ENCODE measurements at places on chromosomes 2 and 18. TPM values are rescaled to one million over a fixed set of nuclear protein-coding genes. Genes with fewer than 3 reads are reported as not detected.

- no peaks in the 10 kb centered on the region for H3K27me3 ChIP-seq
- H3K27ac ChIP-seq, result no peak overlapping the region
- no peak for DNase-seq
- no peak overlapping the region for H3K4me3 ChIP-seq
- H3K4me1 ChIP-seq, result no peaks in the 10 kb centered on the region
- H3K36me3 ChIP-seq, result no peaks in the 10 kb centered on the region
Measured at GRCh38 chr18:27845897-27846296, 331.0 kb downstream of the CDH2 start.

DNA sequence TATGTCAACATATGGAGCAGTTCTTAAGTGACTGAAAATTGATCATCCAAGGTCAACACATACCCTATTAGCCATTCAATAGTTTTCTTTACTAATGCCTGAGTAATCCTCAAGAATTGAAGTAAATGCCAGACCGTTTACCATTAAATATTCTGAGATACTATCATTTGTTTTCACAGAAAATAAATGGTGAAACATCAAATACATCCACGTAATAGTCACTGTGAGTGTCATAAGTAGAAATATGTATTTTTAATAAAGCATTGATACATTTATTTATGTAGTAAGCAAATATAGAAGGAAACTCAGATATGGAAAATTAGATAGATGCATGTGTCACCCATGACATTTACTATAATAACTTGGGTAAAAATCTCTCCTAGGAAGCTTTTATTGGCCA is 927.8 kb upstream of the NRXN1 start:
- no peaks in the 10 kb centered on the region for H3K27me3 ChIP-seq
- no peak for DNase-seq
- no peak overlapping the region for H3K4me3 ChIP-seq
- H3K36me3 ChIP-seq, result no peaks in the 10 kb centered on the region

The NEUROD1 gene
- not detected for total RNA-seq

DNA sequence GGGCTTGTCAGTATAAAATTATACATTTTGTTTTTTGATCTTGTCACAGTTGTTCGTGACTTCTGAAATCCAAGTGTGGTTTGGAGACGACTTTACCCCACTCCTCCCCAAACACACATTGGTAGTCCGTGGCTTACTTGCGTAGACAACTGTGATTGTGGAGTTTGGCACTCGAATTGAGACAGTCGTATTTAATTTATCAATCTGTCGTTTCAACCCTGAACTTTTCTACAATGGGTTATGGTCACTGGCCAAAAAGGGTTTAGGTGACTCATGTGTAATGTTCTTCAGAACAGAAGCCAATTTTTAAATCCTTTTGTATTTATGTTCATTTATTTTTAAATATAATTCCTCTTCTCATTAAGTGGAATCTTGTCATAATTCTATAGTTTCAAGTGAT is 129.9 kb downstream of the SPTBN1 start:
- no peak overlapping the region for H3K4me3 ChIP-seq
- DNase-seq, result no peak
- H3K4me1 ChIP-seq, result peaks cover 88% of the 10 kb centered on the region
- H3K27me3 ChIP-seq, result no peaks in the 10 kb centered on the region
- no peaks in the 10 kb centered on the region for H3K36me3 ChIP-seq

- DNase-seq, result no peak
- no peak overlapping the region for H3K4me3 ChIP-seq
- H3K4me1 ChIP-seq, result peaks cover 2% of the 10 kb centered on the region
Measured at GRCh38 chr2:177434475-177434874, 41.9 kb downstream of the AGPS start.

- H3K4me1 ChIP-seq, result no peaks in the 10 kb centered on the region
- no peak overlapping the region for H3K4me3 ChIP-seq
- no peak overlapping the region for H3K27ac ChIP-seq
- no peaks in the 10 kb centered on the region for H3K27me3 ChIP-seq
- H3K36me3 ChIP-seq, result peaks cover 5% of the 10 kb centered on the region
Measured at GRCh38 chr18:70273021-70273420, 15.8 kb upstream of the SOCS6 start.

GRCh38 chr18:55100817-55101457 is 141.7 kb upstream of the CCDC68 start:
- H3K36me3 ChIP-seq, result no peaks in the 10 kb centered on the region
- no peak for DNase-seq

DNA sequence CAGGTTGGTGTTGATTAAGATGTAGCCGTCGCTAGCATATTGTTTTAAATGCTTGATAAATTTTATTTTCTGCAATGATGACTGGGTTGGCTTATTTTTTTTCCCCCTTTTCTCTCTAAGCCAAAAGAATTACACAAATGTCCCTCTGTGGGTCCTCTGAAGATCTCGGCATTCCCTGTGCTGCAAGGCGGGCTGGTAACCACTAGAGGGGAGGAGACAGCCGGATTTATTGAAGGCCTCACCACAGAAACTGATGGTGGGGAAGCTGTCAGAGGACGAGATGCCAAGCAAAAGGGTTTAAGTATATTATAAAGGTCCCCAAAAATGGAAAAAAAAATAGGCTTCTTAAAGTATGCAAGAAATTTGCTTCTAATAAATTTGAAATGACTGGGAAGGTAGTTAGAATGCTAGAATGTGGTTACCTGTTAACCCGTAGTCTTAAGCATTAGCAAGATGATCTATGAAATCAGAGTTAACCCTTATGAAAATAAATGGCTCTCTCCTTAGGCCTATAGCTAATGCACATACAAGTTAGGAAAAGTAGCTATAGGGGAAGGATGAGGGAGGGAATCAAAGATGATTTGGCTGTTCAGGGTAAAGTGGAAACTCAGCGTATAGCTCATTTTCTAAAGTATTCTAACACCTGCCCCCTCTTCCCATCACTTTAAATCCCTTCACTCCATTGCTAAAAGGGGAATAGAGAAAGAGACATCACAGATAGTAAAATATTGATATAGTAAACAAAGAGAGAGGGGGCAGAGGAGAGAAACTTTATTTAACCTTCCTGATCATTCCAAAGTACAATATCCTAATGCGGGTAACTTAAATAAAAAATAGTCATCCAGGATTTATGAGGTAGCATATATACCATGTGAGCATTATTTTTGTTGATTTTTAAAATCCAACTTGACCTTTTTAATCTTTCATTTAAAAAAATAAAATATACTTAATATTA is 894.5 kb upstream of the POU3F3 start:
- DNase-seq, result no peak
- H3K27me3 ChIP-seq, result peaks cover 3% of the 10 kb centered on the region
- no peaks in the 10 kb centered on the region for H3K36me3 ChIP-seq
- no peak overlapping the region for H3K4me3 ChIP-seq
- no peaks in the 10 kb centered on the region for H3K4me1 ChIP-seq

DNA sequence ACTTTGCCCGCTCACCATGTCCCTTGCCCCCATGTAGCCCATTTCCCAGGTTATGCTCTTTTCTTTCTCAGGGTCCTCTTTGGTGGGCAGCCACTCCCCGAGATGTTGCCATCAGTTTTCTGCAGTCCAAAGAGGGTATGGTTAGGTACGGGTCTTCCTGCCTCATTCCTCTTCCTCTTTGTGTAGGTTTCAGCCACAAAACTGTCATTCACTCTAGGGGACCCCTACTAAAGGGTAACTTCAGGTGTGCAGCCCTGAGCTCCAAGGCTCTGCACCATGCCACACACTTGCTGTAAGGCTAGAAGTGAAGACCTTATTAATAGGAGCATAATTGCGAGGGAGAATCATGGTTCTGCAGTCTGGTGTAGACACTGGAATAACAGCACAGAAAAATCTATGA is 99.8 kb upstream of the ZNF397 start:
- H3K4me1 ChIP-seq, result no peaks in the 10 kb centered on the region
- DNase-seq, result no peak

The SERPINB4 gene
- total RNA-seq, result not detected

The RAPGEF4 gene
- total RNA-seq, result 5.5 TPM

The UNC80 gene
- not detected for total RNA-seq

DNA sequence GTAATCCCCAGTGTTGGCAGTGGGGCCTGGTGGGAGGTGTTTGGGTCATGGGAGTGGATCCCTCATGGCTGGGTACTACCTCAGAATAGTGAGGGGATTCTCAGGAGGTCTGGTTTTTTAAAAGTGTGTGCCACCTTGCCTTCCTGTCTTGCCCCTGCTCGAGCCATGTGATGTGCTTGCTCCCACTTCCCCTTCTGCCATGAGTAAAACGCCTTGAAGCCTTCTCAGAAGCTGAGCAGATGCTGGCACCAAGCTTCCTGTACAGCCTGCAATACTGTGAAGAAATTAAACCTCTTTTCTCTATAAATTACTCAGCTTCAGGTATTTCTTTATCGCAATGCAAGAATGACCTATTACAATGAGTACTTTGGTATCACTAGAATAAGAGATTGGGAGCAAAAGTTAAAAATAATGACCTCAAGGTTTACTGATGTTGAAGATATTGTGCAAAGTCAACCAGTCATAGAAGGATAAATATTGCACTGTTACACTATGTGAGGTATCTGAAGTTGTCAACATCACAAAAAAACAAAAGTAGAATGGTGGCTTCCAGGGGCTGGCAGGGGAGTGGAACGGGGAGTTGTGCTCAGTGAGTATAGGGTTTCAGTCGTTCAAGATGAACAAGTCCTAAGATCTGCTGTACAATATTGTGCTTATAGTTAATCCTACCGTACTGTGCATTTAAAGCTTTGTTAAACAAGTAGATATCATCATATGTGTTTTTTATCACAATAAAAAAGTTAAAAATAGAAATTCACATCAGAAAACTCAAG is 938.3 kb upstream of the CNTNAP5 start:
- H3K4me1 ChIP-seq, result no peaks in the 10 kb centered on the region
- DNase-seq, result no peak
- H3K27ac ChIP-seq, result no peak overlapping the region
- no peaks in the 10 kb centered on the region for H3K27me3 ChIP-seq
- no peak overlapping the region for H3K4me3 ChIP-seq

The KLHL14 gene
- total RNA-seq, result 0.04 TPM

DNA sequence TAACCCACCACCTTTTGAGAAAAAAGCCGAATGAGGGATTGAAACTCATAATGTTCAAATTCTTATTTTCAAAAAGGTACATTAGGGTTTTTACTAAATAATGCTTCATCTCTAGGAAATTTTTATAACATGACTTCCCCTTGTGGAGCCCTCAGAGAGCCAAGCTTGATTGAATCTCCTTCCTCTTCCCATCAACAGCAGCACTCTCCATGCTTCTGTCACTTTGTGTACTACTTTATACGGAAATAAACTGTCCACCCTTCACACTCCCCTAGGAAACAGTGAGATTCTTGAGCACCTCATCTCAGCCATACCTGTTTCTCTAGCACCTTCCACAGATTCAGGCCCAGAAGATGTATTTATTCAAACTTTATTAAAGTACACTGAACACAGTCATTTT is 51.8 kb downstream of the TFPI start:
- no peak overlapping the region for H3K4me3 ChIP-seq
- H3K27me3 ChIP-seq, result no peaks in the 10 kb centered on the region
- DNase-seq, result no peak
- no peaks in the 10 kb centered on the region for H3K36me3 ChIP-seq

DNA sequence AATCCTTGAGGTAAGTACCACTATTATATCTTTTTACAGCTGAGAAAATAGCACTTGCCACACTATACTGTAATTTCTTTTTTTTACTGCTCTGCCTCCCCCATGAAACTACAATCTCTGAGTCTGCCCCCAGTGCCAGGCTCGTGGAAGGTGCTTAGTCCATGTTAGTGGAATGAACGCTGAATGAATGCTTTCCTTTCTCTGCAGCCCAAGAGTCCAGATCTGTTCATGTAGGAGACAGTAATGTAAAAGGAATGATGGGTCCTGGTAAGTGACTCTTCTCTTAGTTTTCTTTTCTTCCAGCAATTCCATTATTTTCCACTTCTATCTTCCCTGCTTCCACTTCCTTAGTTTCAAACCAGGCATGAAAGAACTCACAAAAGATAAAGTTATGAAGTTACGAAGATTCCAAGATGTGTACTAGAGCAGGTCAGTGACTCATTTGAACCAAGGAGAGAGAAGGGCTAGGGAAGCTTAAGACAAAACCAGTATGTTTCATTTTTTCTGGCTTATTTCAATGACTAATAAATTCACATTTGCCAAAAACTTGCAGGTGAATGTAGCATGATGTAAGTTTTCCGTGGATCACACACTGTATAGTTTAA is 46.0 kb downstream of the ARHGEF33 start:
- H3K4me3 ChIP-seq, result no peak overlapping the region
- DNase-seq, result no peak
- H3K36me3 ChIP-seq, result no peaks in the 10 kb centered on the region
- H3K27me3 ChIP-seq, result no peaks in the 10 kb centered on the region
- no peak overlapping the region for H3K27ac ChIP-seq

- DNase-seq, result no peak
- H3K4me3 ChIP-seq, result no peak overlapping the region
- peak overlapping the region; percentile 78 for H3K27ac ChIP-seq
- H3K4me1 ChIP-seq, result peaks cover 67% of the 10 kb centered on the region
Measured at GRCh38 chr2:46849721-46850556, 65.7 kb downstream of the MCFD2 start.

GRCh38 chr2:128347701-128348539 is 29.3 kb upstream of the HS6ST1 start:
- no peaks in the 10 kb centered on the region for H3K27me3 ChIP-seq
- no peaks in the 10 kb centered on the region for H3K36me3 ChIP-seq
- H3K4me3 ChIP-seq, result no peak overlapping the region
- DNase-seq, result no peak

- H3K4me1 ChIP-seq, result no peaks in the 10 kb centered on the region
- DNase-seq, result no peak
- no peaks in the 10 kb centered on the region for H3K36me3 ChIP-seq
- no peak overlapping the region for H3K4me3 ChIP-seq
- no peaks in the 10 kb centered on the region for H3K27me3 ChIP-seq
- H3K27ac ChIP-seq, result no peak overlapping the region
Measured at GRCh38 chr2:140506606-140507005, 1624.2 kb downstream of the LRP1B start.

GRCh38 chr18:42654556-42654955 is 460.9 kb downstream of the RIT2 start:
- H3K4me1 ChIP-seq, result no peaks in the 10 kb centered on the region
- no peaks in the 10 kb centered on the region for H3K36me3 ChIP-seq
- H3K4me3 ChIP-seq, result no peak overlapping the region
- DNase-seq, result no peak

GRCh38 chr18:63131106-63131958 is 188.2 kb downstream of the BCL2 start:
- peak; percentile 27 for DNase-seq
- no peaks in the 10 kb centered on the region for H3K36me3 ChIP-seq
- no peaks in the 10 kb centered on the region for H3K27me3 ChIP-seq

DNA sequence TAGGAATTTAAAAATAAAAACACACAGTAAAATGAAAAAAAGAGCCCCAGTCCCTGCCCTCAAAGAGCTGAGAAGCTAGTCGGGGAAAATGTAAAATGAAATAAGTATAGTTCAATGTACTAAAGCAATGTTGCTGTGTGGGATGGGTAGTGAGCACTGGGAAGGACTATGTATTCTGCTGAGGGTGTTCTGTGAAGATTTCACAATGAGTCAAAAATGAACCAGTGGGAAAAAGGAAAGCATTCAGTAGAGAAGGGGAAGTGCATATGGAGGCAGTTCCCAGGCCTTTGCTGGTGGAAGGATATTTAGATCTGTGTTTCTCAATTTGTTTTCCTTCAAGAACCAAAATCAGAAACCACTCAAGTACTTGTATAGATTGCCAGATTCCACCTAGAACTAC is 1094.7 kb upstream of the KLHL29 start:
- no peaks in the 10 kb centered on the region for H3K36me3 ChIP-seq
- no peak overlapping the region for H3K4me3 ChIP-seq

The RAB17 gene
- total RNA-seq, result not detected

The CCDC102B gene
- 1.3 TPM for total RNA-seq

The MDH1 gene
- total RNA-seq, result 241 TPM
